ENCODE measurements at places on chromosomes 6 and 20. TPM values are rescaled to one million over a fixed set of nuclear protein-coding genes. Genes with fewer than 3 reads are reported as not detected.

The RNF182 gene
- total RNA-seq = not detected

The POM121L2 gene
- not detected for total RNA-seq

The NT5E gene
- total RNA-seq = not detected

The AKAP12 gene
- not detected for total RNA-seq

The SDCBP2 gene
- total RNA-seq = not detected

The HLA-G gene
- total RNA-seq = not detected

The SLC12A5 gene
- not detected for total RNA-seq

The NKAPL gene
- total RNA-seq = 0.11 TPM

The NRN1 gene
- total RNA-seq = 7.9 TPM

The MOCS1 gene
- total RNA-seq = not detected

The SULF2 gene
- total RNA-seq = not detected

The PROKR2 gene
- total RNA-seq = not detected

The RAET1L gene
- not detected for total RNA-seq

The WFDC2 gene
- not detected for total RNA-seq

The POPDC3 gene
- total RNA-seq = not detected

The SCUBE3 gene
- total RNA-seq = not detected

The SLC22A16 gene
- total RNA-seq = not detected

The ATP5F1E gene
- 78.9 TPM for total RNA-seq

The OR12D3 gene
- not detected for total RNA-seq

The MAP7 gene
- not detected for total RNA-seq

The NOTCH4 gene
- 5.2 TPM for total RNA-seq
